ENCODE measurements at places on chromosomes 7 and 10.
A peak's percentile ranks its signal among the peaks of the same experiment; 100 is the strongest.

DNA sequence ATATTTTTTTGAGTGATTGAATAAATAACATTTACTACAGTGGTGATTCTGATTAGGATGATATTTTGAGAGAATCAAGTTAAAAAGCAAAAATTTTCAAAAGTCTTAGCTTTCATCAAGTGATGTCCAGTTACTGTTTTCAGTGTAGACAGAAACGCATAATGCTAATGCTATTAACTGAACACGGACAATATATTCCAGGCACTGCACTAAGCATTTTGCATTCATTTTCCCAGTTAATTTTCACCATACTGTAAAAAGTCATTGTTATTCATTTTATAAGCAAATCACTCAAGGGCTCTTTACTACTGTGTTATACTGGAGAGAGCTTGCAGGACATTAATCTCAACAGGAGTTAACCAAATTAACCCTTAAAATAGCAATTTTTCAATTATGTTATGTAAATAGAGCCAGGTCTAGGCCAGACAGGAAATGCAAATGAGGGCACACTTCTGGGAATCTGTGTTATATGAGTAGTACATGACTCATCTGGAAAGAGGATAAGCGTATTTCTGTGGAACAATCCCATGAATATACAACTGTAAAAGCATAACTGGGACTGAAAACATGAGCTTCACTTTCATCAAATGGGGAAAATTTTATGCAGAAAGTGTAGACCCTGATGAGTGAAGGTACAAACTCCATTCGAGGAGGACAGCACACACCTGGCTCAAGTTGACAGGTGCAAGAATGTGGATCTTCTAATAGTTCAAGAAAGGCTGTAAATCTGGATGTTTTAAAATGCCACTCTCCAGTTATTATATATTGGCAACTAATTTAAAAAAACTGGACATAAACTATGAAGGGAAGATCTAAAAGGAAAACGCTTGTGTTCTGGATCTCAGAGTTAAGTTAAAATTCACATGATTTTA is 75.4 kb downstream of the ANK3 start:
- DNase-seq: peak; percentile 30

- DNase-seq: no peak
Observed at GRCh38 chr7:101367676-101368075, 5.0 kb downstream of the COL26A1 start.

DNA sequence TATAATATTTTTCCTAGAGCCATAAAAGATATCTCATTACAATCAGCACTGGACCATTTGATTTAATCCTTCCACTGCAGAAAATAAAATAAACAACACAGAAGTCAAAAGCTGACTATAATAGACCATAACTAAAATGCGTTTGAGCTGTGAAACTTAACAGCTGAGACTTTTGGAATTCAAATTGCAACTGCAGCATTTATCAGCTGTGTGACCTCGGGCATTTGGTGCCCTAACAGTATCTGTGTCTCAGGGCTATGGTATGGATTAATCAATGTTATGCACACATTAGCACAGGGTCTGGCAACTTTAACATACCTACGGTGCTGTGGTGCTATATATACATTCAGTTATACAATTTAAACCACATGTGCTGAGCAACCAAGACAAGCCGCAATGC is 160.1 kb downstream of the COL28A1 start:
- no peak for DNase-seq

DNA sequence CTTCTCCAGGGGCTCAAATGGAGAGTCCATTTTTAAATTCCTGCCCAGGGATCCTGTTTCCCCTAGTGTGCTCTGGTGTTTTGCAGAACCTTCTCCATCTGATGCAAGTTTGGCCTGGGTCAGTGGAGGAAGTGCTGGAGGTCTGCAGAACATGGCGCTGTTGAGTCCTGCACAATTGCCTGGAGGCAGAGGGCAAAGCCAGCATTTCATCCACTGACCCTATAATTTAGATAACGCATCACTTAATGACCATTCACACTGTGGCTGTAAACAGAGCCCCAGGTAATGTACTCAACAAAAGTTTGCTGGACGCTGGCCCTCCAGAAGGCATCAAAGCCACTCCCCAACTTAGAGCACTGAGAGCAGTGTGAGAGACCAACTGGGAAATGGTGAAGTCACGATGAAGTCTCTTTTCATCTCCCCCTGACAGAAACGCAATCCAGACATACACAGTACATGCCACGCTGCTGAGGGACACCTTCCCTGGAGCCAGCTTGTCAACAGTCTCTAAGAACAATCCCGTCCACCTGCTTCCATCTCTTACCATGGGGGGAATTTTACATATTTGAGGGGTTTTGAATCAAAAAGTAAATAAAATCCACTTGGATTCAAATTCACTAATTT is 13.4 kb downstream of the C10orf71 start:
- no peak for DNase-seq

- no peak for DNase-seq
Observed at GRCh38 chr7:127504715-127505114, 80.7 kb downstream of the GCC1 start.

GRCh38 chr7:50552921-50553320 is 12.3 kb downstream of the DDC start:
- DNase-seq: no peak

GRCh38 chr7:84533182-84533581 is 338.6 kb upstream of the SEMA3A start:
- no peak for DNase-seq

DNA sequence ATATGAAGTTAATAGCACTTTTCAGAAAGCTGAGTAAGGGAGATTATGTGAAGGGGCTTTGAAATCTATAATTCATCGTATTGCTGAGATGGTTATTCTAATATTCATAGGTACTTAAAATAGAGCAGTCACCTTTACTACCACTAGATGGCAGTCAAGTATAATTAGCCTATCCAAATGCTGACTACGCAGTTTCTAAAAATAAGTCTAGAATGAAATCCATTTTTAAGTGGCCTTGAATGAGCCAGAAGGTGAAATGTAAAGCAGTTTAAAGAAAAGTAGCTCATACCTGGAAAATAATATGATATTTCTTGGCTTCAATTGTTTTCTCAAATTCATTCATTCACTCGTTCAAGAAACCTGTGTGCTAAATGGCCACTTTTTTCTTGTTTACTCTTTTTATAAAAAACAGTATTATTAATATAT is 1277.1 kb downstream of the GATA3 start:
- DNase-seq: peak; percentile 69

DNA sequence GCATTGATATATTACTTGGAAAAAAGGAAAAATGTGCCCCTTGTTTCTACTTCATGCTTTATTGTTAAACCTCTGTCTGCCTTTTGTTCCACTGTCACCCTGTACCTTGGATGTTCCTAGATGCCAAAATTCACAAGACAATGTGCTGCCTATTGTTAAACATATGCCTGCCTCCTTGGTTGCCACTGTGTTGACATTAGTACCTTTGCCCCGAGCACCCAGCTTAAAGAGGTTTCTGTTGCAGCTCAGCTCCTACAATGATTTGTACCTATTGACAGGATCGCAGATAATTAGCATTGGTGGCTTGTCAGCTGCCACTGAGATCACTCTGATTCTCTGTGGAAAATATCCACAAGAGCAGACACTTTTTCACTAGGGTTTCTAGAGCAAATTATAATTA is 188.0 kb downstream of the KCND2 start:
- DNase-seq: no peak

GRCh38 chr7:16494955-16495719 is 29.6 kb upstream of the SOSTDC1 start:
- no peak for DNase-seq

DNA sequence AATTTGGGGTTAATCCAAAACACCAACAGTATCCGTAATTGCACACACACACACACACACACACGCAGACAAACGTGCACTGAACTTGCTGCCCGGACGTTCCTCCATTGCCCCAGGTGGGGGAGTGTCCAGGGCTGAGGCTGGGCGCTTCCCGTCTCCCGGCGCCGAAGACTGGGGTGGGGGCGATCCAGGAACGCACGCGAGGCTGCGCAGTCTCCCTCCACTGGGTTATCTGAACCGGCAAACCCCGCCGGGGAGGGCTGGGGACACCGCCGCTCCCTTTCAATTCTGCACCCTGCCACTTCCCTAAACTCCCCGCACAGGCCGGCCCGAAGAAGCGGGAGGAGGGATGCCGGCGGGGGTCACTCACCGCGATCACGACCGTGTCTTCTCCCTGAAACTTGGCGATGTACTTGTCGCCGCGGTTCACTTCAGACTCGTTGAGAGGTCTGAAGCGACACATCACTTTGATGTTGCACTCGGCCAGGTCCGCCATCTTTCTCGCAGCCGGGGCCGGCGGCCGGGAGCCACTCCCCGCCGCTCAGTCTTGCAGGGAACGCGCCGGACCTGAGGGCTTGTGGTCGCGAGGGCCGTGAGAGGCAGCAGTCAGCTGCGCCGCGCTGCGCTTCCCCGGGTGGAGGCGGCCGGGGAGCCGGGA is 618 bp downstream of the KIF5B start:
- DNase-seq: peak; percentile 49

GRCh38 chr7:22292531-22292930 is 64.4 kb downstream of the RAPGEF5 start:
- no peak for DNase-seq

Data from LoVo (cell line).